HepG2 (cell line): ENCODE measurements at places on chromosomes 11 and 22. TPM values are rescaled to one million over a fixed set of nuclear protein-coding genes. Genes with fewer than 3 reads are reported as not detected.

The TTLL8 gene
- total RNA-seq = not detected in 2 replicates

The PPFIBP2 gene
- total RNA-seq = 15.0 and 15.8 TPM in 2 replicates

The AGBL2 gene
- 0.67 and 1.6 TPM in 2 replicates for total RNA-seq

The ZNF280A gene
- 2.9 and 4.4 TPM in 2 replicates for total RNA-seq

The PATE4 gene
- total RNA-seq = not detected in 2 replicates

The APOL1 gene
- 11.2 and 20.3 TPM in 2 replicates for total RNA-seq

The RAB36 gene
- 0.20 and 0.24 TPM in 2 replicates for total RNA-seq

The CD6 gene
- not detected in 2 replicates for total RNA-seq

The SOX6 gene
- 11.1 and 11.2 TPM in 2 replicates for total RNA-seq

The SELENOM gene
- 2.4 and 4.1 TPM in 2 replicates for total RNA-seq

The RFPL1 gene
- total RNA-seq = not detected in 2 replicates

The PLA2G3 gene
- total RNA-seq = 0.11 and 0.42 TPM in 2 replicates

The MMP12 gene
- not detected in 2 replicates for total RNA-seq

The BAIAP2L2 gene
- 3.0 and 4.4 TPM in 2 replicates for total RNA-seq

The MAPK8IP1 gene
- 3.0 and 4.2 TPM in 2 replicates for total RNA-seq

The SMIM35 gene
- total RNA-seq = not detected in 2 replicates

The SPON1 gene
- not detected in 2 replicates for total RNA-seq

The ZW10 gene
- total RNA-seq = 31.3 and 43.4 TPM in 2 replicates

The CTSC gene
- 69.3 and 144 TPM in 2 replicates for total RNA-seq

The ME3 gene
- total RNA-seq = not detected in 2 replicates

The MRGPRF gene
- not detected in 2 replicates for total RNA-seq

The TRIM49 gene
- total RNA-seq = not detected in 2 replicates

The PRG3 gene
- not detected in 2 replicates for total RNA-seq

The OTOG gene
- not detected in 2 replicates for total RNA-seq

The KRTAP5-11 gene
- total RNA-seq = not detected in 2 replicates

The CEP126 gene
- total RNA-seq = 1.4 and 1.8 TPM in 2 replicates

The CLDN5 gene
- not detected in 2 replicates for total RNA-seq

The OR5L1 gene
- not detected in 2 replicates for total RNA-seq

The SCGB1D2 gene
- not detected in 2 replicates for total RNA-seq

The CASTOR1 gene
- 1.1 and 2.6 TPM in 2 replicates for total RNA-seq

The ZBTB16 gene
- total RNA-seq = not detected in 2 replicates

The ZNF280B gene
- total RNA-seq = 3.7 and 6.1 TPM in 2 replicates

The TMPRSS13 gene
- not detected in 2 replicates for total RNA-seq

The RFPL3 gene
- not detected in 2 replicates for total RNA-seq

The STX3 gene
- total RNA-seq = 24.0 and 28.7 TPM in 2 replicates

The CECR2 gene
- not detected in 2 replicates for total RNA-seq

The XKR3 gene
- total RNA-seq = not detected in 2 replicates

The TTC38 gene
- 105 and 106 TPM in 2 replicates for total RNA-seq

The LRRN4CL gene
- 0.11 TPM in 1 of 2 replicates, not detected in the other for total RNA-seq

The CELF1 gene
- 80.1 and 93.4 TPM in 2 replicates for total RNA-seq

The SPTBN2 gene
- 1.2 and 4.0 TPM in 2 replicates for total RNA-seq

The LARGE2 gene
- 10.0 and 21.6 TPM in 2 replicates for total RNA-seq

The EMID1 gene
- 0.21 and 0.82 TPM in 2 replicates for total RNA-seq
